ENCODE measurements at places on chromosomes 5 and 9.

GRCh38 chr5:38211354-38211710, 47.0 kb upstream of the EGFLAM start:
- H3K4me1 ChIP-seq = no peaks in the 10 kb centered on the region
- no peak for DNase-seq
- no peaks in the 10 kb centered on the region for H3K27me3 ChIP-seq
- H3K27ac ChIP-seq = no peak overlapping the region
- no peaks in the 10 kb centered on the region for H3K36me3 ChIP-seq

- no peaks in the 10 kb centered on the region for H3K27me3 ChIP-seq
- H3K4me3 ChIP-seq = no peak overlapping the region
- no peaks in the 10 kb centered on the region for H3K36me3 ChIP-seq
- peak; percentile 85 for DNase-seq
- peaks cover 24% of the 10 kb centered on the region for H3K4me1 ChIP-seq
- no peak overlapping the region for H3K27ac ChIP-seq
These were observed 53.5 kb downstream of the PPP2R2B start for GRCh38 chr5:146825033-146825432.

DNA sequence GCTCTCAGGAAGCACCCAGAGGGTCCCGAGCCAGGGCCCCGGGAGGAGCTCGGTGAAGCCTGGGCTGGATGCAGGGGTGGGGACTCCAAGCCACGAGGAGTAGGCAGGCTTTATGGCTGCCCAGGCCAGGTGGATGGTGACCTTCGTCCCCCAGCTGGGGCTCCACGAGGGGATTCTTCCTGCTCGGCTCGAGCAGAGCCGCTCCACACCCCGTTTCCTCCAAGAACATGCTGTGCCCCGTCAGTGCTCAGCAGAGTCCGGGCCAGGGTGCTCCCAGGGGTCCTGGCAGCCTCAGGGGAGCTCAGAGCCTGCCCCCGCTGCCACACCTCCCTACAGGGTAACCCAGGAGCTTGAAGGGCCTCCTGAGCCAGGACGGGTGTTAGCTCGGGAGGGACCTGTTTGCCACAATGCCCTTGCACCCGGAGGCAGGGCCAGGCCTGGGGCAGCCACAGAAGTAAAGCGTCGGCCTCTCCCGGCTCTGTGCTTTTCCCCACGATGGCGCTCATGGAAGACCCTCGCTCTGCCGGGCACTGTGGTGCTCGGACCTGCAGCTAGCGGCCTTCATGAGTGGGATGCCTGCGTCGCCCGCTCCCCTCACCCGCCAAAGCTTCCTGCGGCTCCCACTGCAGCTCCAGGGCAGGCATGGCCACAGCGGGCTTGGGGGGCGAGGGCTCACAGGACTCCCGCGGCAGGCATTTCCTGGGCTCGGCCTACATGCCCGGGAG, 86.8 kb downstream of the KCNT1 start:
- no peaks in the 10 kb centered on the region for H3K4me1 ChIP-seq
- DNase-seq = no peak
- no peak overlapping the region for H3K4me3 ChIP-seq
- H3K27me3 ChIP-seq = no peaks in the 10 kb centered on the region
- no peaks in the 10 kb centered on the region for H3K36me3 ChIP-seq

DNA sequence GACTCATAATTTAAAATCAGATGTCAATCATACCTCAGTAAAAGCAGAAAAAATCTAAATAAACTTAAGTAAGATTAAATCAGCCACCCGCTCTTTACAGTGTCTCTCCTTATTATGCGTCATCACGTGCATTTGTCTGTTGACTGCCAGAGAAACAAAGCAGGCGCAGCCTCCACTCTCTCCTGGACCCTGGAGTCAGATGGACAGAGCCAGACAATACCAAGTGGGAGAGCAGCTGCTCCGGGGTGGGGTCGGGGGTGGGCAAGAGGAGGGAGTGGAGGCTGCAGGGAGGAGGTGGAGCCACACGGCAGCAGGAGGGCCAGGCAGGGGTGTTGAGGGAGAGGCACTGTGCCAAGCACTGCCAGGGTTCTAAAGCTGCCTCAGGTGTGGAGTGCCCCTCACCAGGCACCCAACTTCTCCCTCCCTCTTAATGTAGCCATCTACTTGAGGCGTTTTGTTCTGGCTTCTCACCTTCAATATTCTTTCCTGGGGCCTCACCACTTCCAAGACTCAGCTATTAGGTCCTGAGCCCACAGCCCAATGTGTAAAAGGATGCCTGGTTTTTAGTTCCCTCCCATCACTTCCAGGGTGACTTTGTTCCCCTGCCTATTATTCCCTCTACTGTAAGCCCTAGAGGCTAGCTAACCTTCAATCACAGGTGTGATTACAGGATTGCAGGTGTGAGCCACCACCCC, 96.3 kb downstream of the GLDC start:
- H3K4me1 ChIP-seq = no peaks in the 10 kb centered on the region
- H3K36me3 ChIP-seq = no peaks in the 10 kb centered on the region
- no peak overlapping the region for H3K4me3 ChIP-seq
- no peaks in the 10 kb centered on the region for H3K27me3 ChIP-seq
- no peak for DNase-seq

DNA sequence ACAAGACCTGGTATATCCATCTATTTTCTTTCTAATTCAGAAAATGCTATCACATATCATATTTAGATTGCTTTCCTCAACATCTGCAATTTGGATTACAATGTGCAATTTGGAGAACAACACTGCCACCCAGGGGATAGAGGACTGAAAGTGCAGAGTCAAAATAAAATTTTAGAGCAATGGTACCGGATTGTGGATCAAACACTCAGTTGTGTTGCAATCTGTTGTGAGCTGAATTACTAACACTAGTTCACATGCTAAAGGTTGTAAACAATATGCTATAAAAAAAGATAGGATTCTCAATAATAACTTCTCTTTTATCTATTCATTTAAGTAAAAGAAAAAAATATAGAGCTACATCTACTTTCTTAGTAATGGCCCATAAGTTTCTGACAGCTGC, 11.9 kb upstream of the SRFBP1 start:
- no peaks in the 10 kb centered on the region for H3K27me3 ChIP-seq
- no peaks in the 10 kb centered on the region for H3K36me3 ChIP-seq
- H3K4me1 ChIP-seq = no peaks in the 10 kb centered on the region
- no peak overlapping the region for H3K4me3 ChIP-seq

- no peak for DNase-seq
- H3K27ac ChIP-seq = no peak overlapping the region
- no peak overlapping the region for H3K4me3 ChIP-seq
- no peaks in the 10 kb centered on the region for H3K27me3 ChIP-seq
These were observed 41.0 kb downstream of the BASP1 start for GRCh38 chr5:17258431-17258830.

DNA sequence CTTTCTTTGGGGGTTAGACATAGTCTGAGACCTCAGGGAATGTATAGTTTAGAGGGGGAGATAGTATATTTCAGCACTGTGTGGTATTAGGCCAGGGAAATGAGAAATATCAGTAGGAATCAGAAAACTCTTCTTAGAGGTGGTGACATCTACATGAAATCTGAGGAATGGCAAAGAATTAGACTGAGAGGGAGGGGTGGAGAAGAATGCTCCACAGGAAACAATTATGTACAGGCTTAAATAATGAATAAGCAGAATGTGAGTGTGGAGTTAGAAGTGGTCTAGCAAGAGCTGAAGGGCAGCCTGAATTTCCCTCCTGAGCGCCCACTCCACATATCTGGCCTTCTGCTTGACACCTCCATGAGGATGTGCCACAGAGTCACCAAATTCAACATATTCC, 3.6 kb upstream of the MACIR start:
- DNase-seq = no peak
- H3K27me3 ChIP-seq = no peaks in the 10 kb centered on the region
- H3K36me3 ChIP-seq = no peaks in the 10 kb centered on the region
- no peak overlapping the region for H3K27ac ChIP-seq

DNA sequence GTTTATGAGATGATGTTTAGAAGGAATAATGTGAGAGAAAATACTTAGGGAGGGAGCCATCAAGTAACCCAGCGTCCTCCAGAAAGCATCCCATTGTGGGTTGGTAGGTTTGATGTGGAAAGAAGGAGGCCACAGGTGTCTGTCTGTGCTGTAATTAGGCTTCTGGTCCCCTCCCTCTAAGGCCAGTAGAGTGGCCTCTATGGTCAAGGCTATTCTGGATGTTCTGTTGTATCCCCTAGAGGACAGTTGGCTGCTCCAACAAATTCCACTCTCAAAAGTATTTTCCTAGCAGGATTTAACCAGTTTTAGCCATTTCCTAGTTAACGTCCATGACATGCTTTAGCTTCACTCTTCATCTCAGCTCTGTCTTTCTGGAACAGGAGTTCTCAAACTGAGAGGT, 106.5 kb downstream of the EGFLAM start:
- no peak overlapping the region for H3K27ac ChIP-seq
- H3K4me3 ChIP-seq = no peak overlapping the region
- peaks cover 4% of the 10 kb centered on the region for H3K4me1 ChIP-seq
- DNase-seq = no peak
- no peaks in the 10 kb centered on the region for H3K36me3 ChIP-seq

DNA sequence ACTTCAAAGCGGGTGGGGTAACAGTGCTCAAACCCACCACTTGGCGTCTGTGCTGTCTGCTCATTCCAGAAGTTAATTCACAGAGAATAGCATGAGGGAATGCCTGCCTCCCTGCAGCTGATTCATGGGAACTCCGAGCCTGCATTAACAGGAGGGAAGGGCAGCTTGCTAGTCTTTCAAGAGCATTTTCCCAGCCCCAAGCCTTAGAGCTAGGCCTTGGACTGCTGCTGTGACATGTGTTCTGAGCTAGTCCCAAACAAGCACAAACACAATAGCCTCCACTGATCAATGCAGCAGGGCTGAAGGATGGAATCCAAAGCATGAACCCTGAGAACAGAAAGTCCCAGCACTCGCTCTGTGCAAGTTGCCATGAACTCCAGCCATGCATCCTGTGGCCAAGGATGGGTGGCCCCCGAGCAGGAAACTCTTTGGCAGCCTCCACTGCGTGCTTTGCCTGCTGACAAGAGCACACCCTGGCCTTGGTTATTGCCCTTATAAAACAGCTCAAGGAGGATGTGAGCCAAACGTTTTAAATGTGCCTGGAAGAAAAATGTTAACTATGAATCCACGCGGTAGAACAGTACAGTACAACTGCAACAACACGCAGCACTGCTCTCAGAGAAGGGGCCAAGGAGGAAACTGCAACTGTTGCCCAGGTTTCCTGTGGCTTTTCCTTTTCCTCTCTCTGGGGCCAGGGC, 653.1 kb upstream of the KLF4 start:
- no peak overlapping the region for H3K27ac ChIP-seq
- no peak overlapping the region for H3K4me3 ChIP-seq
- no peaks in the 10 kb centered on the region for H3K36me3 ChIP-seq

GRCh38 chr9:76912636-76913275, 6.8 kb upstream of the PRUNE2 start:
- H3K27ac ChIP-seq = no peak overlapping the region
- H3K4me3 ChIP-seq = no peak overlapping the region
- peak; percentile 62 for DNase-seq
- no peaks in the 10 kb centered on the region for H3K36me3 ChIP-seq

DNA sequence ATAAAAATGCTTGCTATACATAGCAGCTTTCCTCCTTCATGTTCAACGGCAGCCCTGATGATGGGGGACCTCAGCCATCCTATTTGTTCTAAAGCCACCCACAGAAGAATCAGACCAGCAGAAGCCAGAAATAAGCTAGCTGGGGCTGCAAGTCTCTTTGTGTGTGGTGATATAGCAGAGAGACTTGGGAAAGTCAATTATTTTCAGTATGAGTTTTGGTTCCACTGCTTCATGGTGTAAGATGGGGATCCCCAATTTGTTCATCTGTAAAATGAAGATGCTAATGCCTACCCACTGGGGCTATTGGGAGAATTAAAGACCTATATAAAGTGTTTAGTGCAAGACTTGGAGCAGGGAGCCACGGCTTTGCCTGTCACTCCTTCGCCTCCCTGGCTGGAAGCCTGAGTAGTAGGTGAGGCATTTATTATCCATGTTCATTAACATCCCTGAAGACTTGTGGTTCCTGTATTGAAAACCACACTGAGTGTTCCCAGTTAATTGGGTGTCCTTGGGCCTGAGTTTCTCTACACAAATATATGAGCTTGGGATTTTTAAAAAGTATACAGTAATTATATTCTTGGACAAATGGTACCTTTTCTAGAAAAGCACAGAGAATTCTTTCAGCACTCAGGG, 210.1 kb upstream of the SLC24A2 start:
- no peak overlapping the region for H3K4me3 ChIP-seq
- H3K4me1 ChIP-seq = no peaks in the 10 kb centered on the region
- H3K36me3 ChIP-seq = no peaks in the 10 kb centered on the region
- H3K27me3 ChIP-seq = no peaks in the 10 kb centered on the region
- no peak for DNase-seq

GRCh38 chr5:125928663-125929062, 494.5 kb upstream of the GRAMD2B start:
- no peaks in the 10 kb centered on the region for H3K4me1 ChIP-seq
- no peak overlapping the region for H3K27ac ChIP-seq
- no peak for DNase-seq
- no peak overlapping the region for H3K4me3 ChIP-seq

DNA sequence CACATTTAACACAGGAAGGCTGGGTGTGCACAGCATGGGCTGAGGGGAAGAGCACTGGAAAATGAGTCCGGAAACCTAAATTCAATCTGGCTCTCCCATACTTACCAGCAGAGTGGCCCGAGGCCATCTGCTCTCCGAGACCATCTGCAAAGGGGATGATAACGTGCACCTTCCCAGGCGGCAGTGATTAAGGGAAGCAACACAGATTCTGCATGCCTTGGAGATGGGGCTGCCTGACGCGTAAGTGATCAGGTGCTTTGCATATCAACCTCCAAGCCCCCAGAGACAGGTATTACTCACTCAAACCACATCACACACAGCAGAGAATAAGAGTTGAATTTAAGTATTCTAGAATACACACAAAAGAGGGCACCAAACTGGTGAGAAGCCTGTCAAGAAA, 9.1 kb downstream of the EPB41L4B start:
- H3K27me3 ChIP-seq = peaks cover 2% of the 10 kb centered on the region
- H3K4me1 ChIP-seq = no peaks in the 10 kb centered on the region
- no peak overlapping the region for H3K27ac ChIP-seq

DNA sequence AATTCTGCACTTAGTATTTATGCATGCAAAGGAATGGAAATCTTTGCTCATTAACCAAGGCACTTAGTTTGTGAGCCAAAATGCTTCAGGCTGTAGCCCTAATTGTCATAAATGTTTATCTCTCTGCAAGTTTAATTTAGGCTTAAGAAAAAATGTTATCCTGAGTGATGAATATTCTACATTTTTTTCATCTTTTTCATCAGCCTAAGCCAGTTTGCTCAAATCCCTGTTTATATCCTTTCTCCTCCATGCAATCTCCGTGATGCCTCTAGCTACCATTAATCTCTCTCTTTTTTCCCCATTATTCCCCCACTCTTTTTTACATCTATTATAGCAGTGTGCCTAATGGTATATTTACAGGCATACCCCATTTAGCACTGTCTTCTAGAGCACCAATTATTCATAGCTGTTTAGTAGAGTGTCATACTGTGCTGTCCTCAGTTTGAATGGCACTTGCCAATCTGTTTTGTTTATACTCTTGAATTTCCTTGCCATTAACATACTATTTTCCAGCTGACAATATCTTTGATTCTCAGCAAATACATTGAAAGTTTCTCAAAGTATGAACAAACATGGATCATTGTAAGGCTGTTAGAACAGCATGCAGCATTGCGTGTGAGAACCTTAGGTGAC, 1457.0 kb downstream of the MAT2B start:
- H3K27ac ChIP-seq = no peak overlapping the region
- no peak overlapping the region for H3K4me3 ChIP-seq
- H3K4me1 ChIP-seq = no peaks in the 10 kb centered on the region
- no peaks in the 10 kb centered on the region for H3K36me3 ChIP-seq

GRCh38 chr5:135446206-135446605, 942 bp downstream of the DCANP1 start:
- H3K27ac ChIP-seq = no peak overlapping the region
- no peaks in the 10 kb centered on the region for H3K36me3 ChIP-seq
- peaks cover 5% of the 10 kb centered on the region for H3K4me1 ChIP-seq

- H3K27ac ChIP-seq = no peak overlapping the region
- H3K27me3 ChIP-seq = no peaks in the 10 kb centered on the region
- H3K4me1 ChIP-seq = peaks cover 5% of the 10 kb centered on the region
- no peak overlapping the region for H3K4me3 ChIP-seq
These were observed 61.9 kb upstream of the GHR start for GRCh38 chr5:42361315-42361688.
